GM19239 (cell line): ENCODE measurements at places on chromosomes 2 and 18.

- DNase-seq, result no peak
Observed at GRCh38 chr2:168025487-168026202, 221.8 kb downstream of the STK39 start.

DNA sequence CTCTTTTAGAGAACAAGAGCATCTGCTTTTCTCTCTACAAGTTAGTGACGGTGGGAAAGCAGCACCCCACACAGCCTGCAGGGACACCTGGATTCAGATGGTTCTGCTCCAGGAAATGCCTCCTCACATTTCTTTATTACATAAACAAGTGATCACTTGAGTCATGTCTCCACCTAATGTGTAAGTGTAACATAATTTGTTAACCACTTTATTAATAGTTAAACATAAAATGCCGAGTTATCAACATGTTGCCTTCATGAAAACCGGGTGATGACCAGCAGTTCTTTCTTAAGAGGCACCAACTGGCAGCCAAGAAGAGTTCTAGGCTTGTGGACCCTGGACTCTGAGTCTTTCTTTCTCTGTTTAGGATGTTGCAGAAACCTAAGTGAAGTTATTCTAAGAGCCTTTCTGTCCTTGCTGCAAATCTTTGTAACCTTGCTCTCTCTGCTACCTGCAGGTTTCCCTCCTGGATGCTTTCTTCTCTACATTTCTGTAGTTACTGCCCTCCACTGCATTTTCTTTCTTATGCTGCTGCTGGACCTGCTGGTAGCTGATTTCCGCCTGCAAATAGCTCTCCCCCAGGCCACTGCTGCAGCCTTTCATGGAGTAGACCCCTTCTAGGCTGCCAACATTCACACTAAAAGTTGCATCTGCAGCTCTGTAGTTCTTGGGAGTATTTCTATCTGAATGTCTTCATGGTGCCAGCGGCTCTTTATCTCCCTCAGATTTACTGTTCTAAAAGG, 24.3 kb downstream of the UPP2 start:
- no peak for DNase-seq

DNA sequence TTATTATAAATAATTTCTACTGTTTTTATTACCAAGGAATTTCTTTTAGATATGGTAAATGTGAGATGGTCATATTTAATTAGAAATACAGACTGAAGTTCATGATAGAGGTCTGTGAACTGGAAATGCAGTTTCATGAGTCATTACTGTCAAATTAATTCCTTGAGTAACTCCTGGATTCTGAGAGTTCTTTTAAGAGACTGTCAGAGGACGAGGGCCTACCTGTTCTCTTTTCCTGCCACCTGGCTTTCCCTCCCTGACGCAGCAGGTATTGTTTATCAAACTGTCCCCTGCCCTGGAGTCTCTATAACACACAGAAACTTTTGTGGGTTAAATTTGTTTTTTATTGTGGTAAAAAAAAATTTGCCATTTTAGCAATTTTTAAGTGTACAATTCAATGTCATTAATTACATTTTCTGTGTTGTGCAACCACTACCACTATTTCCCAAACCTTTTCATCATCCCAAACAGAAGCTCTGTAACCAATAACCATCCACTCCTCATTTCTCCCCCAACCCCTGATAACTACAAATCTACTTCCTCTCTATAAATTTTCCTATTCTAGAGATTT, 142.6 kb downstream of the DIS3L2 start:
- DNase-seq, result no peak

GRCh38 chr2:57156231-57156924, 890.2 kb upstream of the VRK2 start:
- no peak for DNase-seq

DNA sequence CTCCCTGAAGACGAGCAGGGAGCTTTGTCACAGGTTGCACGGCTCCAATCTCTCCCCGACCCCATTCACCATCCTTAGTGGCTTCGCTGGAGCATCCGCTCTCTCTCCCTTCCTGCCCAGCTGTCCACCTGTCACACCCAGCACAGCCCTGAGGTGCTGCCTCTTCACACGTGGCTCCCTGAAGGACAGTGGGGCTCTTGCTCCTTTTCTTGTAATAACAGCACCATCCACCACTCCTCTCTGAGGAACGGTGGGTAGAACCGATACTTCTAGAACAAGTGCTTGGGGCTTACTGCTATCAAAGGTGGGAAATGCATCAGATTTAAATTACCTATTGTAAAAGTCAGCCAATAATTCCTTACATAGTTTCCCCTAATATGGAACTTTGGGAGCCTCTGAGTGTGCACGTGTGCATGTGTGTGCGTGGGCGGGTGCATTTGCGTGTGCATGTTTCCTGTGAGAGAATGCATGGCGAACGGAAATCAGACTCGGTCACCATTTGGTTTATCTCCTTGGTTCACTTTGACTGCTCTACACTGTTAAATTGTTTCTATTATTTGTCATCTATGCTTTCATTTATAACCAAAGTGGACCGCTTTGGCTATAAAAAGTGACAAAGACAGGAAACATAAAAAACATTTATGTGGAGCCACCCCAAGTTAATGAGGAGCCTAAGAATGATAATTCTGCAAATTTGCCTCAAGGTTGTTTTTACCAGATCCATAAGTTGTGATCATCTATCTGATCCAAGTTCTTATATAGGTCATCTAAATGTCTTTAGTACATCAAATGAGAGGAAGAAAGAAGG, 39.1 kb downstream of the KLHL29 start:
- DNase-seq, result no peak

DNA sequence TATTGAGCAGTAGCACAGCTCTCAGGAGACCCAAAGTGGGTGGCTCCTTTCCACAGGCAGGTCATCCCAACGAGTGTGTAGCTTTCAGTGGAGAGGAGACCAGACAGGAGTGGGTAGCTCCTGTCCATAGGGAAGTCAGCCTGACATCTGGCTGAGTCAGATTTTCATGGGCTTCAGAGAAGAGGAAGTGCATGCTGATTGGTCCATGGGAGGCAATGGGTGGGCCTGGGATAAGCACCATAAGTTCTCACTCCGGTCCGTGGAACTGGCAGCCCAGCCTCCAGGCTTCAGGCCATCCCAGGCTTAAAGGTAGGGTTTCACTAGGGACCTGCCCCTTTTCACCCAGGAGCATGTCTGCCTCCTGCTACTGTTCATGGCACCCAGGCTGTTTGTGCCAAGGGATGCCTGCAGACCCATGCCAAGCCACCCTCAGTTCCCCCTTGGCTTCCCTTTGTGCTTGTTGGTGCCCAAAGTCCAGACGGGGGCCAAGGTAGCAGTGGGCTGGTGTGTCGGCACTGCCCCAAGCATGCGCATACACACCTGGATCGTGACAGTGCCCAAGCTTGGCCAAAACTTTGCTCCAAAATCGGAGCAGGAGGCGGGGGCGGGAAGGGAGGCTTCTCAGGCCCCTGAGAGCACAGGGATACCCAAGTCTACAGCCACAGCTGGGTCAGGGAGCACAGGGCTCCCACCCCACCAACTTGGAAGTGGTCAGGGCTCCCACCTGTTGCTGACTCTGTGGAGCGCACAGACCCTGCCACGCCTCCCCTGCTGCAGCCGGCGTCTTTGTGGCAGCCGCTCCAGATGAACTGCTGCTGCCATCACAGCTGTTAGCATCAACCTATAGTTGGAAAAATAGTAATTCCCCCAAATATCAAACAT, 26.4 kb downstream of the MARCHF7 start:
- no peak for DNase-seq

DNA sequence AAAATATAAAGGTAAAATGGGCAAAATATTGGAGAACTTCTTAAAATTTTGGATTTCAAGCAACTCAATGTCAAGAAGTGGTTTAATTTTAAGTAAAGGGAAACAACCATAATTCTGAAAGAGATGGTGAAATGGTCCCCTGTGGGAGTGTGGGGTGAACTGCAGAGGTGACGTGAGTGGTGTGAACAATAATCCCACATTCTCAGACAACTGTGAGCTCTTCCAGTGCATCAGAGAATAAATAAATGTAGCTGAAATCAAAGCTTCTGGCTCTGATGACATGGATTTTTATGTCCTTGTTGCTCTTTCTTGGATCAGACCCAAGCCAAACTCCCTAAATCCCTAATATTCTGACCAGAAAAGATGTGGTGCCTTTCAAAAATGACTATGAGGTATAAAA, 672.7 kb downstream of the ZEB2 start:
- DNase-seq, result no peak
